Occipital lobe (tissue), 3 donors: ENCODE measurements at places on chromosomes 11 and 22.

DNA sequence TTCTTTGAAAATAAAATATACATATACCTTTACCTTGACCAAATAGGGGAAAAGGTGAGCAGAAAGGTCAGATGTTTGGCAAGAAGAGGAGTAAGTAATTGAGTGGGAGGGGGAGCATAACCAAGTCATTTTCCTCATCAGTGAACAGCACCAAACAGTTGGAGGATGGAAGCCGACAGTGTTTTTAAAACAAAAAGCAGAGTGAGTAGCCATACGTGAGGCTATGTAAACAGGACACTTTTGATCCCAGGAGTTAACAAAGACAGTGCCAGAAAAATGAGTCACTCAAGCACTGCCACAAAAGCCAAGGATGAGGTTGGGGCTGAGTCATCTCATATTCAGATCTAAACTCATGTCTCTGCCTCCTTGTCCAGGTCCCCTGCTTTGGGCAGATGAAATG lies 734.7 kb downstream of the KCNA4 start:
- DNase-seq, result no peak

DNA sequence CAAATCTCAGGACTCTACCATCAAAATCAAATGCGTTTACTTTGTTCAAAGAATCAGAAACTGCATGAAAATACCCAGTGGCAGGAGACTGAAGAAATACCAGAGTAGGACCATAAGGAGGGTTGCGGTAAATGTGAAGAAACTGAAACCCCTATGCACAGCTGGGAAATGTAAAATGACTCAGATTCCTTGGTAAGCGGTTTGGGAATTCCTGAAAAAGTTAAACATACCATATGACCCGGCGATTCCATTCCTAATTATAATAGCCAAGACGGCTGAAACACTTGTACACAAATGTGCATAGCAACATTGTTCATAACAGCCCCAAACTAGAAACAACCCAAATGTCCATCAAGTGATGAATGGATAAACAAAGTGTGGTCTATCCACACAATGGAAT lies 114.1 kb upstream of the GRAMD1B start:
- no peak for DNase-seq

- no peak for DNase-seq
Measured at GRCh38 chr22:44191036-44191454, 10.3 kb downstream of the PARVG start.

DNA sequence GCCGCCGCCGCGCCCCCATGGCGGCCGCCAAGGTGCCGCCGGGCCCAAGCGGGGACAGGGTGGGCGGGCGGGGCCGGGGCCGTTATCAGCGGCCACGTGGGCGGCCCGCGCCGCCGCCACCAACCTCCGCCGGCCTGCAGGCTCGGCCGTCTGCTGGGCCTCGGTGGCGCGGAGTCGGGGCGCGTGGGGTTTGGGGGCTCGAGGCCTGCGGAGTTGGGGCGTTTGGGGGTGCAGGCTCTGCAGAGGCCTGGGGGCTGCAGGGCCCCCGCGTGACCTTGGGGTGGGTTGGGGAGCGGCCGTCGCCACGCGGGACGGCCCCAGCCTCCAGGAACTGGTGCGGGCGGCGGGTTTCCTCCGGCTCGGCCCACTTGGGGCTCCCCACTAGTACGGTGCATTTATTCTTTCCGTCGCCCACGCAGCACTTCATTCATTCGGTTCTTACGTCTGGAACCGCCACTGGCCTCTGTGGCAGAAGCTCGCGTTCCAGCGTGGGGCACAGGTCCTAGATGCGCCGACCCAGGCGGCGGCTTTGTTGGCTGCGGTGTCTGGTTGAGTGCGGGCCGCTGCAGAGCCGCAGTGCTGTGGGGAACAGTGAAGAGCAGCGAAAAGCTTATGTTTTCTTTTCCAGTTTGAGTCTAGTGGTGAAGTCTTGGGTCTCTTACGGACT lies 740 bp upstream of the TRMT2A start:
- DNase-seq, result no peak

- no peak for DNase-seq
Measured at GRCh38 chr11:113470233-113470632, 5.0 kb downstream of the DRD2 start.

- DNase-seq, result no peak
Measured at GRCh38 chr11:31664129-31664528, 147.0 kb downstream of the PAX6 start.

DNA sequence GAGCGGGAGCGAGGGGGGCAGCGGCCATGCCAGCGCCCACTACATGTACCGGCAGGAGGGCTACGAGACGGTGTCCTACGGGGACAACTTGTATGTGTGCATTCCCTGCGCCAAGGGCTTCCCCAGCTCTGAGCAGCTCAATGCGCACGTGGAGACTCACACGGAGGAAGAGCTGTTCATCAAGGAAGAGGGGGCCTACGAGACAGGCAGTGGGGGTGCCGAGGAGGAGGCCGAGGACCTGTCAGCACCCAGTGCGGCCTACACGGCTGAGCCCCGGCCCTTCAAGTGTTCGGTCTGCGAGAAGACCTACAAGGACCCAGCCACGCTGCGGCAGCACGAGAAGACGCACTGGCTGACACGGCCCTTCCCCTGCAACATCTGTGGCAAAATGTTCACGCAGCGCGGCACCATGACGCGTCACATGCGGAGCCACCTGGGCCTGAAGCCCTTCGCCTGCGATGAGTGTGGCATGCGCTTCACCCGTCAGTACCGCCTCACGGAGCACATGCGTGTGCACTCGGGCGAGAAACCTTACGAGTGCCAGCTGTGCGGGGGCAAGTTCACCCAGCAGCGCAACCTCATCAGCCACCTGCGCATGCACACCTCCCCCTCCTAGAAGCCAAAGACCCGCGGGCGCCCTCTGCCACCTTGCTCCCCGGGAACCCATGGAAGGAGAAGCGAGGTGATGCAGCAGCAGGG lies 20.9 kb upstream of the TMEM191C start:
- DNase-seq, result no peak

DNA sequence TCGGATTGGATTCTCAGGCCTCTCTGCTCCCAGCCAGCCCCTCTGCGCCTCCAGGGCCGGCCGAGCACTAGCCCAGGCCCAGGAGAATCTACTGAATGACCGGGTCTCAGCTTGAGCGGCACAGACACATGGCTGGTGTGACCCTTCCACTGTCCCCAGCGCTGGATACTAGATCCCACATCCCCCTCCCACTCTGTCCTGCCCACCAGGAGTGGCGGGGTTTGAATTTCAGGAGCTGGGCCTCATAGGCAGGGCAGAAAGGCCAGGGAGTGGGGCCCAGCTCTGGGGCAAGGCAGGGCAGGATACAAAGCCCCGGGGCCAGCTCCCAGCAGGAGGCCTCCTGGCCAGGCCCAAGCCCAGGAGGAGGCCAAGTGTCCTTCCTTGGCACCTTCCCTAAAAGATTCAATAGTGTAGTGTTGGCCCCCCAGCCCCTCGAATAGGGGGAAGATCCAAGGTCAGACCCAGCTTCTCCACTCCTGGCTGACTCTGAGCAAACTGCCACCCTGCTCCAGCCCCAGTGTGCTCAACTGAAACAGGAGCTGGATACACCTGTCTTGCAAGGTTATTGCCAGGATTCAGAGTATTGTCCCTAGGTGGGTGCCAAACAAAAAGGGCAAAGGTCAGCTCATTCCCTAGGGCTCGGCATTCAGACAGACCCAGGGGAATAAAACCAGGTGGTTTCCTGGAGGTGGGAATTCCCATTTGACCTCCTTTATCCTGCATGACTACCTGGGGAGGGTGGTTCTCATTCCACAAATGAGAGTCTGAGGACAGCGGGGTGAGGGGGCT lies 22.5 kb upstream of the TCF20 start:
- no peak for DNase-seq

GRCh38 chr22:45883811-45884170 lies 93.2 kb downstream of the WNT7B start:
- no peak for DNase-seq

DNA sequence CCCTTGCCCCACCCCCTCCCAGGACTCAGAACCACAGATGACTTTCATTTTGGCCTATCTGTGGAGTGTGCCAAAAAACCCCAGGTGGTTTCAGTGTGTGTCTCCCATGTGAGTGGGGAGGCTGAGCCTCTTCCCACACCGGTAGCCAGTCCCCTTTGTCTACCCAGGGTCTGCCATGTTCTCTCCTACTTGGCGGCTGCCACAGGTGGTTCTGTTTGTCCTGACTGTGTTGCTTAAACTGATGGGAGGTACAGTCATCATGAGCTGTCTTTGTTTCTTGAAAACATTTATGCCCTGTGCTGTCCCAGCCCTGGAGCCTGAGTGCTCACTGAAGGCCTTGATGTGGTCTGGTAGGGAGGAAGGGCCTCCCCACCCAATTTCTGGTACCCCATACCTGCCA lies 39.7 kb upstream of the SUSD2 start:
- DNase-seq, result no peak

GRCh38 chr11:3161309-3161708 lies 3.8 kb downstream of the OSBPL5 start:
- DNase-seq, result no peak
